NAMALWA (cell line): ENCODE measurements at places on chromosomes 13 and 19.

GRCh38 chr19:32862741-32863140, 6.8 kb downstream of the SLC7A9 start:
- no peak for DNase-seq

GRCh38 chr13:29703421-29703820, 107.9 kb upstream of the SLC7A1 start:
- DNase-seq, result no peak

DNA sequence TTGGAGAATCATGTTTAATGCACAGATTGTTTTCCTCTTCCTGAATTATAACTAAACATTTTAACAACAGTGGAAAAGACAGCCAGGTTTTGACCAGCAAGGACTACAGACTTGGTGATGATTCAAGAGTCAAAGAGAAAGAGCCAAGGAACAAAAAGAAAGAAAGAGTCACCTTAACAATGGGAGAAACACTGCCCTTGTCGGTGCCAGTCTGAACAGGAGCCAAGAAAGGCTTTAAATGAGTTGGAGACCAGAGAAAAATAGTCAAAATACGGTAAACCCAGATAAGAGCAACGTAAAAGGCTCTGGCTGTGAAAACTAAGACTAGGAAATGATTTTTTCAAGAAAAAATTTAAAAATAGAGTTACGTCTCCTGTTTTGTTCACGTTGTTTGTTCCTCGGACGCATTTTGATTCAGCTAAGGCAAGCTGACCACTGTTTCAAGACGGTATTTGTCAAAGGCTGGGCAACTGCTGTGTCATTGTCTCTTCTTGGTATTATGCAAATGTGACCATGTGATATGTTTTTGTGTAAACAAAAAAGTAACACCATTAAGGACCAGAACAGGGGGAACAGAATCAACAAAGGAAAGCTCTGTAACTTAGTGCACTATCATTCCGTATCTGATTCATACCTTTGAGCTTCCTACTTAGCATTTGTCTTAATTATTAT, 634.5 kb downstream of the LIG4 start:
- DNase-seq, result no peak

DNA sequence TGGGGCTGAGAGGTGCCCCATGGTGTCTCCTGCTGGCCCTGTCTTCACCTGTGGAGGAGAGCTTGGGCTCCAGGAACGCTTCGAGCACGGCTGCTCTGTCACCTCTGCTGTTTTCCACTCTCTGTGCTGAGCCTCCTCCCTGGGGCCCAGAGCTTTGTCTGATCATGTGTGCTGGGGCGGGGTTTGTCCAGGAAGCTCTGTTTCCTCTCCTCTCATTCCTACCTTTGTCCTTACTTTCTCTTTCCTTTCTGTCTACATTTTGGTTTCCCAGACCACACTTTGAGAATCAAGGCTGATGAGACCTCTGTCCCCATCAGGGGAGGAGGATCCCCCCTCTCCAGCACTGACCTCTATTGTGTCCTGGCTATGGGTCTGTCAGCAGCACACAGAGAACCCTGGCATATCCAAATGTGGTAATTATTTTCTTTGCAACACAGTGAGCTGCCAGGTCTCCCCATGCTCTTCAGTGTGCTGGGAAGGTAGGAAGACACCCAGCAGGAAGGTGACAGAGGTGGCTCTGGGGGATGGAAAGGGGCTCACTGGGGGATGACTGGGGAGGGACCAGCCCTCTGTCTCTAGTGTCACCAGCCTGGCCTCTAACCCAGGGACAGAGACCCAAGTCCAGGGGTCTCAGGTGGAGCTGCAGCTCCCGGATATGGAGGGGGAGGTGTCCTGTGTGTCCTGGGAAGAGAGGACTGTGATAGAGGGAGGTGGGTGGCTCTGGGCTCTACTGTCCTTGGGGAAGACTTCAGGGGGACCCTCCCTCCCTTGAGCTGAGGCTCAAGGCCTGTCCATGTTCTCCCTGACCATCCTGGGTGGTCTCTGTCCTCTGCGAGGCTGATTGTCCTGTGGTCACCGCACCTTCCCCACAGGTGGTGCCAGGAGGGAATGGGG, at the start of gene CEACAM1:
Gene CEACAM1, minus strand, starts transcription at position 128 of the 894 bp plus-strand sequence. Its CDS starts 107 bp downstream, at position 21.
- no peak for DNase-seq

GRCh38 chr13:72168126-72168855, 301.3 kb upstream of the DACH1 start:
- DNase-seq, result no peak

DNA sequence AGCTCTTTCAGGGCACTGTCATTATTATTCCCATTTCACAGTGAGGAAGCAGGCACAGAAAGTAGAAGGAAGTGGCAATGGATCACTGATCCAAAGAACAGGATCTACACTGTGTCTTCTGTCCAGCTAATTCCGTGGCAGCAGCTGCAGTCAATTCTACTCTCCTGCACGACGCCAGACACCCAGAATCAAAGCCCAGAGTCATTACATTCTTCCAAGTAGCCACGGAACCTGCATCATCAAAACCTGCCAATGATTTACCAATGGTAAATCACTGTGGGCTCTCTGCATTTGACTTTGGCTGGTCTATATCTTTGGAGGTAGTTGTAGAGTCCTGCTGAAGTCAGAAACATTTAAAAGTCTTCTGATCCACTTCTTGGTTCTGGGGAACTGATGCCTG, 767.7 kb downstream of the LIG4 start:
- DNase-seq, result no peak

DNA sequence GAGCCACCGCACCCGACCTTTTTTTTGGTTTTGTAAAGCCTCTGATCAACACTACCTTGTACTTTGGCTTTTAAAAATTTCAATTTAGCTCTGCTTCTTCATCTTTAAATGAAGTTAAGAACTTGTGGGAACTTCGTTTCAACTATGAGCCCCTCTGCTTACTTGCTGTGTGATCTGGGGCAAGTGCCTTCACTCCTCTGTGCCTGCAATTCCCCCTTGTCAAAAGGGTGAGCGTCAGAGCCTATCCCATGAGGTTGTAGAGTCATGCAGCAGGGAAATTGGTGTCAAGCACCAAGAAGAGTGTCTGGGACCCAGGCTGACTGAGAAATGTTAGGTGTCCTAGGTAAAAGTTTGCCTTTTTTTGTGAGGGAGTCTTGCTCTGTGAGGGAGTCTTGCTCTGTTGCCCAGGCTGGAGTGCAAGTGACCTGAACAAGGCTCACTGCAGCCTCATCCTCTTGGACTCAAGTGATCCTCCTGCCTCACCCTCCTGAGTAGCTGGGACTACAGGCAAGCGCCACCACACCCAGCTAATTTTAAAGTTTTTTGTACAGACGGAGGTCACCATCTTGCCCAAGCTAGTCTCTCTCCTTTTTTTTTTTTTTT, 5.7 kb downstream of the VASP start:
- DNase-seq, result no peak

DNA sequence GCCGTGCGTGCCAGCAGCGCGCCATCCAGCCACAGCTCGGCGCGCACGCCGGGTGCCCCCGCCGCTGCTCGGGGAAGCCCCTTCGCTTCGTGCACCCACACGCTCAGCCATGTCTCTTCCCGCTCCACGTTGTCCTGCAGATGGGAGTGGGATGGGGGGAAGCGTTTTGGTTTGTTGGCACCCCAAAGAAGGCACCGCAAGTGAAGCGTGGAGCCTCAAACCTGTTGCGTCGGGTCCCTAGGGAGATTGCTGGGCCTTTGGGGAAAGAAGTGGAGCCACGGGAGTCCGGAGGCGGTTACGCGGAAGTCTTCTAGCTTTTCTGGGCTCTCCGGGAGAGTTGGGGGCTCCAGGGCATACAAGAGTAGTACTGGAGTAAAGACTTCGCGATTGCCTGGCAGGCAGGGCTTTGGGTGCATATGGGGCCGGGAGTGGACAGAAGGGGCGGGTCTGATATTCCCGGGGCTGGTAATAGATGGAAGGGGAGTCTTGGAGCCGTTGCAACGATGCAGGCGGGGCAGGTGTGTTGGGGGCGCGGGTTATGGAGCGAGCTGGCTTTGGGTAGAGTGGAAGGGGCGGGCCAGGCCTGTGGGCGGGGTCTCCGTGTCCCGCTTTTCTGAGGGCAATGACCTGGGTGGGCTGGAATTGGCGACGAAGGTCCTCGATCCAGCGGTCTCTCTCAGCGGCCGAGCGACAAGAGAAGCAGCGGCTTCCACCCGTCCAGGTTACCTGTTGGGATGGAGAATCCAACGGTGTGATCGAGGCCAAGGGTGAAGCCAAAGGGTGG, 6.5 kb downstream of the RASAL3 start:
- DNase-seq, result no peak

DNA sequence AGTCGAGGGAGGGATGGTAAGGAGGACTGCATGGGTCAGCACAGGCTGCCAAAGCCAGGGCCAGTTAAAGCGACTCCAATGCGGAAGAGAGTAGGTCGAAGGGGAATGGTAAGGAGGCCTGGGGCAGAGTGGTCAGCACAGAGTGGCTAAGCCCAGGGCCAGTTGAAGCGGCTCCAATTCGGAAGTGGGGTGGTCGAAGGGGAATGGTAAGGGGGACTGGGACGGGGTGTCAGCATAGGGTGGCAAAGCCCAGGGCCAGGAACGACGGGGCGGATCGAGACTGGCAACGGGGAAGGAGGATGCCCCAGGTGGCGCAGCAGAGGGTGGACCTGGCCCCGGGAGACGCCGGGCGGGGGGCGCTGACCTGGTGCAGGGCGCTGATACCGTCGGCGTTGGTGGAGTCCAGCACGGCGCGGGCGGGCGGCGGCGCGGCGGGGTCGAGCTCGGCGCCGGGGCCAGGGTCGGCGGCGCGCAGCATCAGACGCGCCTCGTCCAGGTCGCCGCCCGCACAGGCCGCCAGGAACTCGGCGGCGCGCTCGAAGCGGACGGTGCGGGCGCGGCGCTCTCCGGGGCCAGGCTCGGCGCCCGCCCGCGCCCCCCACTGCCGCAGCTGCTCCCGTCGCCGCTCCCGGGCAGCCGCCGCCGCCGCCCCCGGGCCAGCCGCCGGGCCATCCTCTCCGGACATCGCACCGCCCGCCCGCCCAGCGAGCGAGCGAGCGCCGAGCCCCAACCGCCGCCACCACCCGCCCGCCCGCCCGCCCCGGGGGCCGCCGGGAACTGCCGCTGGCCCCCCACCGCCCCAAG, at the start of gene PPP1R12C:
Gene PPP1R12C, minus strand, starts transcription at position 779 of the 804 bp plus-strand sequence. Its CDS starts 94 bp downstream, at position 685.
- peak; percentile 36 for DNase-seq

GRCh38 chr19:49854378-49855263, 3.7 kb downstream of the PTOV1 start:
- DNase-seq, result no peak

- DNase-seq, result no peak
Observed at GRCh38 chr13:48125794-48126228, 30.9 kb upstream of the MED4 start.

DNA sequence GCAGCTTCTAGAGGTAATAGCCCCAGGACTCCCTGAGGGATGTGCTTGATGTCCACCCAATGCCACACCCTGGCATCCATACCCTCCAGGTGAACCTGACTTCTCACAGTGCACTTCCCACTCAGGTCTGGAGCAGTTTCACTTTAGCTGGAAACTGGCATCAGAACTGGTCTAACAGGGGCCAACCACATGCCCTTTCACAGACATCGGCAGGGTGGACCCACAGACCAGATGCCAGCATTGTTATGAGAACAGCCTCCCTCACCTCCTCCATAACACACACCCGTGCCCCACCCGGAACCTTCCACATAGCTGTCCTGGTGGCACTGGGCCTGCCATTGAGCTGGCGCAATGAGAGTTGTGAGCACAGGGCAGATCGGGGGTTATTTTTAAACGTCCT, 77.4 kb upstream of the GPR12 start:
- DNase-seq, result no peak

DNA sequence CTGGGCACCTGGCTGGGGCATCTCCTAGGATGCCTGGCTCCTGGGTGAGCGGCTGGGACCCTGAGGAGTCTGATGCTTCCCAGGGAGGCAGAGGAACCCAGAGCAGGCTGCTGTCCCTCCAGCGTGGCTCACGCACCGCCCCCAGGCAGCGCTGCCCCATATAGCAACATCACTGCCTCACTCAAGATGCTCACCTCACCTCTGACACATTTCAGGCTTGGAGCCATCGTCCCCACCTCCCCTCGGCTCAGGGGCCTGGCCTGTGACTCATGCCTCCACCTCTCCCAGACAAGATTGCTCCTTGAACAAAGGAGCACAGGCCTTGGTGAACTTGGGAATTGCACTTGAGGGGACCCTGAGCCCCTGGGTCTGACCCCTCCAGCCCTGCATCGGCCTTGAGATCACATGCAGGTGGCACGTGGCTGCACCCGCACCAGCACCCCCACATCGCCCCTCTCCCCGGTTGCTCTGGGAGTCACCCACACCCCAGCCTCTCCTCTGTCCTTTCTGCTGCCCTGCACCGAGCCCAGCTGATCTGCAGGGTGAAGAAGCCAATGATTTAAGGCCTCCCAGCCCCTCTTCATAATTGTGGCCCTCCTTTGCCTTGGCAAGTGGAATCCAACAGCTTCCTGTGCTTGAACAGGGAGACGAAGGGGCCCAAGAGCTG, 11.2 kb downstream of the CEBPA start:
- DNase-seq, result no peak

DNA sequence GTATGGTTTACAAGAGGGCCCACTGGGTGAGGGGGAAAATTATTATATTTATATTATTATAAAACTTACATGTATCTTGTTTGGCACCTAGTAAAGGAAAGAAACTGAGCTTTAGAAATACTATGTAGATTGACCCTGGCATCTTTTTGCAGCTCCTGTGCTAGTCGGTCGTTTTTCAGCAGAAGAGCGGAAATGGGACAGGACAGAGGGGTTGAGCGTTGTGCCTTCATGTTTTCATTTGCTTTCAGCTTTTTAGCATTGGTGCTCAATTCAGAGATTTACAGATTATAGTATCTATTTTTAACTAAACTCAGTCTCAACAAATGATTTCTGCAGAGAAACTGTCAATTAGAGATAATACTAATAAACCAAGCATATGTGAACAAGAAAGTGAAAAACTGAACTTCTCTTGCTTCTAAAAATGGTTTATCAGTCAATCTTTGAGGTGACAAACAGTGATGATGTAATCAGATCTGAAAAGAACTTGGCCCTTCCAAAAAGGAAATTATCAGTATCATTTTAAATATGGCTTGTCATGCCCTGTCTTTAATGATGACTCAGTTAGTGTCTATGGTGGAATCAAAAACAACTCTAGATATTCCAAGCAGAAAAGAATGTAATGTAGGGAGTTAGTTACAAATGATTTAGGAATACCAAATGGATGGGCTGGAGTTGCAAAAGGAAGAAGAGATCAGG, 56.9 kb upstream of the KCTD4 start:
- no peak for DNase-seq

- DNase-seq, result no peak
Observed at GRCh38 chr13:30337061-30337610, 29.8 kb upstream of the KATNAL1 start.

- no peak for DNase-seq
Observed at GRCh38 chr13:105200181-105200580, 1335.3 kb downstream of the EFNB2 start.
